ENCODE measurements at places on chromosomes 4 and X.

DNA sequence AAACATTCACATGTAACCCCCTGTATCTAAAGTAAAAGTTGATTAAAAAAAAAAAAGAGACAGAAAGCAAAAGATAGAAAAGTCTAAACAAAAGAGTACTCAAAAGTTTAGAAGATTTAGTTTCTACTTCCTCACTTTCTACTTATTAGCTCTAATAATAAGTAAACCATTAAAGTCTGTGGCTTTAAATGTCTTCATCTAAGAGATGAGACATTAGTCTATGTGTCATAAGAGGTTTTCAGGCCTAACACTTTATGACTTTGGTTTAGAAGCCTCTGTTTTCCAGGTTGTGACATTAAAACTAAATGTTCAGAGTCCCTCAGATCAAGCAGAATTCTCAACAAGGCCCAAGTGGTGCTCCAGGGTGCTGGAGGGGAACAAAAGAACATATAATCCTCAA, 42.2 kb upstream of the GUCY1A1 start:
- DNase-seq, result no peak

- DNase-seq, result no peak
Measured at GRCh38 chr4:86043755-86044592, 315.9 kb downstream of the MAPK10 start.

- no peak for DNase-seq
Measured at GRCh38 chrX:68721546-68721945, 74.1 kb downstream of the STARD8 start.

GRCh38 chr4:87044511-87045233, 109.9 kb downstream of the AFF1 start:
- no peak for DNase-seq

GRCh38 chrX:38606821-38607220, 45.5 kb downstream of the TSPAN7 start:
- DNase-seq, result no peak

- no peak for DNase-seq
Measured at GRCh38 chrX:50168241-50168687, 32.5 kb downstream of the AKAP4 start.

- DNase-seq, result no peak
Measured at GRCh38 chr4:89285745-89286144, 21.9 kb downstream of the GPRIN3 start.

DNA sequence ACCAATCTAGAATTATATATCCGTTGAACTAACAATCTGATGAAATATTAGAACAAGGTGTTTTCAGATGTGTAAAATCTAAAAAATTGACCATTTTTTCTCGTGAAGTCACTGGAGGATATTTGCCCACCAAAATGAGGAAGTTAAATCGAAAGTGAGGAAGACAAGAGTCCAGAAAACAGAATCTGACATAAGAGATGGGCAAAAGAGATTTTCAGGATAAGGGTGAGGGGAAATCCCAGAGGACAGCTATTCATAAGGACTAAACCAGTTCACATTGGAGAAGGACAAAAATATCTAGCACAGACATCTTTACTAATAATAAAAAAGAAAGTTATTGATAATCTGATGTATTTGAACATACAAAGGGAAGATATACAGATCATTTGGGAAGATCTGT, 18.7 kb upstream of the ALG13 start:
- no peak for DNase-seq

DNA sequence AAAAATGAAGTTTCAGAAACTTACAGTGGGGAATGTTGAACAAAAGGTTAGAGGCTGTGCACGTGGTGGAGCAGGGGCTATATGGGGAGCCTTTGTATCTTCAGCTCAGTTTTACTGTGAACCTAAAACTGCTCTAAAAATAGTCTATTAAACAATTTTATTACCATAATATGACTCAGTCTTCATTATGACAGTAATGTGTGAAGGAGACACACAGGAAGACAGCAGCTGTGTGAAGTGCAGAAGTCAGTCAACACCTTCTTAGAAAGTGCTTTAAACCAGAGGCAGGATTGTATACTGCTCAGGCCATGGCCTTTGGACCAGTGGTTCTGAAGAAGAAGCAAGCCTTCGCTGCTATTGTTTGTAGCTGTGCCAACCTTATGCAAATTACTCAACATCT, 89.7 kb downstream of the ARHGAP10 start:
- DNase-seq, result no peak

DNA sequence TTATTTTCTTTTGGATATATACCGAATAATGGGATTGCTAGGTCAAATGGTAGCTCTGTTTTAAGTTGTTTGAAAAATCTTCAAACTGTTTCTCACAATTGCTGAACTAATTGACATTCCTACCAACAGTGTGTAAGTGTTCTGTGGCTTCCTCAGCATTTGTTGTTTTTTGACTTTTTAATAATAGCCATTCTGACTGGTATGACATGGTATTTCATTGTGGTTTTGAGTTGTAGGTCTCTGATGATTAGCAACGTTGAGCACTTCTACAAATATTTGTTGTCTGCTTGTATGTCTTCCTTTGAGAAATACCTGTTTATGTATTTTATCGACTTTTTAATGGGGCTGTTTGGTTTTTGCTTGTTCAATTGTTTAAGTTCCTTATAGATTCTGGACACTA, 680.1 kb upstream of the GRIA3 start:
- DNase-seq, result no peak

- no peak for DNase-seq
Measured at GRCh38 chr4:12979797-12980196, 504.3 kb downstream of the RAB28 start.

- no peak for DNase-seq
Measured at GRCh38 chr4:27000122-27000521, 139.5 kb downstream of the STIM2 start.

- DNase-seq, result no peak
Measured at GRCh38 chrX:119004920-119005524, 30.6 kb downstream of the LONRF3 start.

- no peak for DNase-seq
Measured at GRCh38 chr4:139247241-139247640, 32.8 kb downstream of the MGARP start.

DNA sequence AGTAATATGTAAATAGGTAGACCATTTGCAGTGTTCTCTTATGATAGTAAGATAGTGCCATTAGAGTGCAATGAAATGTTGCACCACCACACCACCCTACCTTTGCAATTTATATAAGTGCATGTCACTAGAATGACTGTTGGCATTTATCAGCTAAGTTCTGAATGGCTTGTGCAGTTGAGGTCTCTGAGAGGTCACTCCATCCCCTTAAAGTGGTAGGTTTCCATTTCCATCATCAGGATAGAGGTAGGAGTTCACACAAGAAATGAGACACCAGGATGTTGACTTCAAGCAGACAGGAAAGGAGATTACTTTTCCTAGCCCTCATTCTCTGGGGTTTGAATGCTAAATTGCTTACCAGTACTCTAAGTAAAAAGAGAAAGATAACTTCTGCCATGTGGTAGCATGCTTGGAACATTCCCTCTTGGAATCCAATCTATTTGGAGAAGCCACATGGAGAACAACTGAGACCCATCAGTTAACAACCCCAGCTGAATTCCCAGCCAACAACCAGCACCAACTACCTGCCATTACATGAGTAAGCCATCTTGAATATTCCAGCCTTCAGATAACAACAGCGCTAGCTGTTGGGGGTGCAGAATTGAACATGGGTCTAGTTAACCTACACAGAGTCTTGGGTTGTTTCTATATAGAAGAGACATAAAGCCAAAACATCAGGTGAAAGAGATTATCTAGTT, 6.7 kb upstream of the LRBA start:
- DNase-seq, result no peak

DNA sequence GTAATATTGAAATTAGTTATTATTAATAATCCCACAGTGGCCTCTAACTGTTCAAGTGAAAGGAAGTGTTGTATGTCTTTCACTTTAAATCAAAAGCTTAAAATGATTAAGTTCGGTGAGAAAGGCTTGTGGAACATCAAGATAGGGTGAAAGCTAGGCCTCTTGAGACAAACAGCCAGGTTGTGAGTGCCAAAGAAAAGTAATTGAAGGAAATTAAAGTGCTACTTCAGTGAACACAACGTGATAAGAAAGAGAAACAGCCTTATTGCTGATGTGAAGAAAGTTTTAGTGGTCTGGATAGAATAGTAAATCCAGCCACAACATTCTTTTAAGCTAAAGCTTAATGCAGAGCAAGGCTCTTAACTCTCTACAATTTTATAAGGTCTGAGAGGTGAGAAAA, 42.6 kb upstream of the IL13RA2 start:
- no peak for DNase-seq

GRCh38 chrX:151776181-151776731, 41.7 kb downstream of the CNGA2 start:
- DNase-seq, result no peak

DNA sequence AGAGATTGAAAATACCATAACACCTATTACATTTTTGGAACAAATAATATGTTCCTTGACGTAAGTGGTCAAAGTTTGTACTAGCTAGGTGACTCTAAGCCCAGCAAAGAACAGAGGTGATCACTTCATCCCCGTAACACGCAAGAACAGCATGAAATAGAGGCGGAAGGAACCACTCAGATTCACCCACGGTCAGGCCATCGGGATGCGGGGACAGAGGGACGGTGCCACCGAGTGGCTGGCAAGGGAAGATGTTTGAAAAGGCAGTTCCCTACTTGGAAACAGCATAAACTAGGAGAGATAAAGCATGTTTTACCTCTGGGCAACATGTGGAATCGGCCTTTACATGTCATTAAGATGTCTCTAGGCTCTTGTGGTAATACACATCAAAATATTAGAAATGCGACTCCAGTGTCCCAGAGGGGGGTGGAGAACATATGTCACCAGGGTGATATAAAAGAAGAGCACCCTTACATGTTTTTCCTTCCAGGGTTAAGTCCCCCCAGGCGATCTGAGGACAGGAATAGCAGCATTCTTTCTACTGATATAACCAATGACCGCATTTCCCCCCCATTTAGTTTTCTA, 84.0 kb downstream of the PHKA2 start:
- no peak for DNase-seq

DNA sequence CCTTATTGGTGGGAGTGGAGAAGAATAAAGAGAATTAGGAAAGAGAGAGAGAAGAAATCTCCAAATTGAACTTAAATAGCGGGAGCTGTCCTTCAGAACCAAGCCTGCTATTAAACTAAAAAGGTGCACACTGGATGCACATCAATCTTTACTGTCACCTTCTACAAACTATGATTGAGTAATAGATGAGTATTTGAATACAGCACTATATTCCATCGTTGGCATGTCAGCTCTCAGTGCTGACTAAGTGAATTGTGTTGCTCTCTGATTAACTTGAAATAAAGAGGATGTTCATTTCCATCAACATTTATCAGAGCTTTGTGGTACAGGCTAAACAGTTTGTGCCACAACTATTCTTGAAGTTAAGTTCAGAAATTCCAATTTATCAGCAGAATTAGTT, 143.7 kb upstream of the PABPC4L start:
- DNase-seq, result no peak

DNA sequence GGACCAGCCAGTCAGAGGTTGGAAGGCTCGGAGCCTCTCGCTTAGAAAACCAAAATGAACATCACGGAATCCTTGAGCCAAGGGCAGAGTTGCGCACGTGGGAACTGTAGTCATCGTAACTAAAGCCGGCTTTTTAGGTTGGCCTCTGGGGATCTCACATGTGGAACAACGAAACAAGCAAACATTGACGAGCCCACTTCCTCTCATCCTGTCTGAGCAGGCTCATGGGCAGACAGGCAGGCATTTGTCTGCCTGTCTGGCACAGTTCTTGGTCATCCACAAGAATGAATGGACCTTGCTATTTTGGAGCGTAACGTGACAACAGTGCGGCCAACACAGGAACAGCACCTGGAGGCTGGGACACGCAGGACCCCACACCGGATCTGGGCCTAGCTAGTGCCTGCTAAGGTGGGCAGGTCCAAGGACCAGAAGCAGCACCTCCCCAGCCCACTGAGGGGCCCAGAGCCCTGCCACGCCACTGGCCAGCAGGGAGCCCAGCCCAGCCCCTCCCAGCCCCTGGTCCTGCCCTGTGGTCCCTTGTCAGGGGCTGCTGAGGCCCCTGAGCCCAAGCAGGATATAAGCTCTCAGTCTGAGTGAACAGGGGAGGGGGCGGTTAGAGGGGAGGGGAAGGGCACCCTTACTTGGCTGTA, 9.2 kb upstream of the TREX2 start:
- no peak for DNase-seq

DNA sequence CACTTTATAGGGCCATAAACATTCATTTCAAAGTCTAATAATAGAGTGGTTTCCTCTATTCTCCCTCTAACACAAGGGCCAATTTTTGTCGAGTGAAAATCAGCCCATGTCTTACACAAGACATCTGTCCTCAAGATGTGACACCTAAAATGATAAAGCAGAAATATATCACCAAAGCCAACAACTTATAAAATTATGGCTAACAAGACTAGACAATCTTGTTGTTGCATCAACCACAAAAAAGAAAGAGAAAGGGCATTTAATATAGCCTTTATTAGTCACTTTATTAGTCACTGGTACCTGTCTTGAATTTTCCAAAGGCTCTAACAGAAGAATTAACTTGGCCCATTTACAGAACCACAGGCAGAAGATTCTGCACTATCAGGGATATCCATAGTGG, 161.6 kb downstream of the SMIM20 start:
- DNase-seq, result no peak

- no peak for DNase-seq
Measured at GRCh38 chr4:107896158-107896645, 35.1 kb upstream of the CYP2U1 start.

DNA sequence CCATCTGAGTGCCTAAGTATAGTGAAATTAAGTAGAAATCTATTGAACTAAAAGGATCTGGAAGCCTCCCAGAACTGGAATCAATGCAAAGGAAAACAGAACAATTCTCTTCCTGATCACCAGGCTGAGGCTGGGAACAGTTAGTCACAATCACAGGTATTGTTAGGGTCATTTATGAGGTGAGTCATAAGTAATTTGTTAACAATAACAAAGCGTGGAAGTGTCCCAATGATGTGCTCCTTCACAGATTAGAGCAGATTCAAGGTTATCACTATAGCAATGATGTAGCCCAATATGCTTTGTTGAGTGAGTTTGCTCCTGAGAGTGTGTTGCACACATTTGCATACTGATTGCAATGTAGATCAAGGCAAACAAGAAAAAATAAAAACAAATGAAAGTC, 228.1 kb downstream of the ZNF674 start:
- DNase-seq, result no peak

GRCh38 chr4:188955066-188955465, 815.8 kb downstream of the TRIML1 start:
- no peak for DNase-seq

DNA sequence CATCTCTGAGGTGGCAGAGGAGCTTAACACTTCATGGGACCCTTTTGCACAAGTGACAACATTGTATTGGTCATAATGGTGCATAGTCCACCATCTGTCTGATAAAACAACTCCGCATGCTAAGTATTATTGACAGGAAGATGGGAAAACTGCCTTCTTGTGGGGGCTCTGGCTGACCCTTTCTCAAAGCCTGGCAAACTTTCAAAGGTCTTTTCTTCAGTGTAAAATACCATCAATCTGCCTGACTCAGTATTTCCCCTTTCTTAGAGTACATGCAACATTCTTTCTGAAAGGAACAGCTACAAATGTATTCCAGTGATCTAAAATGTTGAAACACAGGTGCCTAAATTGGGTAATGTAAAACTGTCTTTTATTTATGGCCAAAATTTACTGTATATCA, 89.1 kb downstream of the NAA11 start:
- no peak for DNase-seq

All from posterior vena cava (tissue), 2 donors.